Adrenal gland (tissue), 19 donors: ENCODE measurements at places on chromosomes 2 and 18. TPM values are rescaled to one million over a fixed set of nuclear protein-coding genes. Genes with fewer than 3 reads are reported as not detected.

DNA sequence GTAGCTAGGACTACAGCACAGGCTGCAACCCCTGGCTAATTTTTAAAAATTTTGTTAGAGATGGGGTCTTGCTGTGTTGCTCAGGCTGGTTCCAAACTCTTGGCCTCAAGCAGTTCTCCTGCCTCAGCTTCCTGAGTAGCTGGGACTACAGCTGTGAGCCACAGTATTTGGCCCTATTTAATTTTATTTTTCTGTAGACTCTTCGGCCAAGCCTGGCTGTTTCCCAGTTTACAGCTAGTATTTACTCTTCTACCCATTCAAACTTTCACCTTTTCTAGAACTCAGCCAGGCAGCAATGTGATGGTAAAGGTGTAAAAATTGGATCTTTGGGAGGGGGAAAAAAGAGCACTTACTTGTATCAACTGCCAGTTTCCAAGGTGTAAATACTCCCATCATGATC lies 35.3 kb downstream of the SH3RF3 start:
- DNase-seq, result no peak

- no peak for DNase-seq
These were observed 54.2 kb downstream of the SEMA4F start for GRCh38 chr2:74708296-74708695.

- DNase-seq, result no peak
These were observed 24.3 kb downstream of the RELCH start for GRCh38 chr18:62211325-62211828.

Gene GAL3ST2
- polyA plus RNA-seq, result not detected

Gene MAPRE3
- polyA plus RNA-seq, result 26.5 TPM
